ENCODE measurements at places on chromosomes 5 and 9. TPM values are rescaled to one million over a fixed set of nuclear protein-coding genes. Genes with fewer than 3 reads are reported as not detected.

BTNL3 gene
- polyA plus RNA-seq, result 0.61 TPM

TEX48 gene
- not detected for polyA plus RNA-seq

CCDC192 gene
- polyA plus RNA-seq, result 0.10 TPM

ENTR1 gene
- 20.6 TPM for polyA plus RNA-seq

DND1 gene
- 0.50 TPM for polyA plus RNA-seq

CFAP90 gene
- polyA plus RNA-seq, result 1.3 TPM

RGS7BP gene
- polyA plus RNA-seq, result 0.50 TPM

POU5F2 gene
- polyA plus RNA-seq, result 0.03 TPM

ORM1 gene
- polyA plus RNA-seq, result 14.8 TPM

CTXN3 gene
- polyA plus RNA-seq, result not detected

CXCL14 gene
- 12.7 TPM for polyA plus RNA-seq

Measured in stomach (tissue), 19 donors.